Activated CD4-positive, alpha-beta T cell treated with anti-CD3 and anti-CD28 coated beads, Interleukin-2, amount 50 U/mL, for 24 hours (primary cell): ENCODE measurements at places on chromosomes 7 and 10.

GRCh38 chr10:124827474-124827873, 25.9 kb downstream of the ABRAXAS2 start:
- no peak for DNase-seq

- DNase-seq, result peak; percentile 7
These were observed 3.6 kb downstream of the ZSCAN21 start for GRCh38 chr7:100053215-100053614.

DNA sequence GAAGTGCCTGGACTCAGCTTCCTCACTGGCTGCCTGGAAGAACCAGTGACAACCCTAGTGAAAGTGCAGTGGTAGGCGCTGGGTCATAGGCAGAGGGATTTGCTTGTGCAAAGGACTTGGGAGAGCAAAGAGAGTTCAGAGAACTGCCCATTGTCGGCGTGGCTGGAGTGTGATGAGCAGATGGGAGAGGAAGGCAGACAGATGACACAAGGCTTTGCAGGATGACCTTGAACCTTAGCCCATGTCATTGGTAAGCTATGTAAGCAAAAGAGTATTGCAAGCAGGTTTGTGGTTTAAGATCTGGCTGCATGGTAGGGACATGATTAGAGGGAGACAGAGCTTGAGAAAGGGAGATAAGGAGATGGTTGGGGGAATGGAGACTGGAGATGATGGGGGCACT, 35.3 kb upstream of the NOBOX start:
- no peak for DNase-seq

GRCh38 chr7:35718047-35718446, 23.1 kb upstream of the HERPUD2 start:
- no peak for DNase-seq

DNA sequence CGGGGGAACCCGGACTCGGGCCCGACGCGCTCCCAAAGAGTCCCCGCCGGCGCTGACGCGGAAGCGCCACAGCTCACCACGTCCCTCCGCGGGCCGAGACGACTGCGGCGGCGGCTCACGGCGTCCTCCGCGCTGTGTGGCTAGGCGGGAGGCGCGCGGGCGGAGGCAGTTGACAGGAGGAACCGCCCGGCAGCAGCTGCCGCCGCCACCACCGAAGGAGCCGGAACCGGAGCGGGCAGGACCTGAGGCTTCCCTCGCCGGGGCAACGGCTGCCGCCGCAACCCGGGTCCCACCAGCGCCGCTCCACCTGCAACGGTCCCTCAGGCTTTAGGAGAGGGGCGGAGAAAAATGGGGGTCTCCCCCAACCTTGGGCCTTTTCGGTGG, 334 bp downstream of the ZNF800 start:
- DNase-seq, result no peak

- DNase-seq, result no peak
These were observed 146.1 kb upstream of the TMEM196 start for GRCh38 chr7:19919261-19920095.

DNA sequence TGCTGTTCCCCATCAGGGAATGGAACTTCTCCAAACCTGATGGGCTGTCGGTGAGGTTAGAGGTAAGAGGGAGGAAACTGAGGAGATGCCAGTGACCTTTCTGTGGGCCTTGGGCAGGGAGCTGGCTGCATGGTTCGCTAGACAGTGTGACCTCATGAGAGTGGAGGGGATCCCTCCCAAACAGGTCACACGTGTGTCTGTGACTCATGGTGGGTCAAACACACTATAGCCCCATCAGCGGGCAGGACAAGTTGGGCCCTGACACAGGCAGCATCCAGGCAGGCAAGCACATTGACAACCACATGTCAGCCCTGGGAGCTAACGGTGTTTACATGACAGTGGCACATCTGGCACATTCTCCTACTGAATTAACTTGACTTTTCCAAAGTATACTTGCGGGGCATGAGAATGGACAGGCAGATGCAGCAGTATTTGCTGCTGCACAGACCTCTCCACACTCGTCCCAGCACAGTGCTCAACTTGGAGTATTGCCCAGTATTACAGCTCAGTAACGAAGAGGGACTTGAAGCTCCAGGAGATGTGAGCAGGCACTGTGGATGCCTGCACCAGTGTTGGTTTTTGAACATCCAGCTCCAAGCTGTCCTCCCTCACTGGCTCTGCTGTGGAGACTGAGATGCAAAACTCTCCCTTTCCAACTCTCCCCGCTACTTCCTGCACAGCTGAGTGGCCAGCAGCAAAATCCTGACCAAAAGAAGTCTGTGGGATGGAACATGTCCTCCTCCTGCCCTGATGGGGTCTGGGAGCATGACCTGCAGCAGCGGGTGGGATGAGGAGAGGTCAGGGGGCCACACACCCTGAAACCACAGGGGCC, 199.6 kb downstream of the WDR37 start:
- DNase-seq, result no peak

- no peak for DNase-seq
These were observed 20.9 kb upstream of the NFE2L3 start for GRCh38 chr7:26131056-26131589.

DNA sequence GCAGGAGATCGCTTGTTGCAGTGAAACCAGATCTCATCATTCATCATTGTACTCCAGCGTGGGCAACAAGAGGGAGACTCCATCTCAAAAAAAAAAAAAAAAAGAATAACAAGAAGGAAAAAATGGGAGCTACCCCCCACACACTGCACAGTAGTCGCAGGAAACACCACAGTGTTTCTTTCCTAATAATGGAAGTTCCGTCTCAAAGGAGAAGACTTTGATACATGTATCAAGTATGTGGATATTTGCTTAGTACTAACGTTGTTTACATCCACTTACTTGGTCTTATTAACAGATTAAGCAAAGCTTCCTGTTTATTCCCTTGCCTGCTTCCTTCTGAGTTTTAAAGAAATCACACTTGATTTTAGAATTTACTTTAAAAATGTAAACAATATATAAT, 22.2 kb downstream of the YAE1 start:
- DNase-seq, result no peak

DNA sequence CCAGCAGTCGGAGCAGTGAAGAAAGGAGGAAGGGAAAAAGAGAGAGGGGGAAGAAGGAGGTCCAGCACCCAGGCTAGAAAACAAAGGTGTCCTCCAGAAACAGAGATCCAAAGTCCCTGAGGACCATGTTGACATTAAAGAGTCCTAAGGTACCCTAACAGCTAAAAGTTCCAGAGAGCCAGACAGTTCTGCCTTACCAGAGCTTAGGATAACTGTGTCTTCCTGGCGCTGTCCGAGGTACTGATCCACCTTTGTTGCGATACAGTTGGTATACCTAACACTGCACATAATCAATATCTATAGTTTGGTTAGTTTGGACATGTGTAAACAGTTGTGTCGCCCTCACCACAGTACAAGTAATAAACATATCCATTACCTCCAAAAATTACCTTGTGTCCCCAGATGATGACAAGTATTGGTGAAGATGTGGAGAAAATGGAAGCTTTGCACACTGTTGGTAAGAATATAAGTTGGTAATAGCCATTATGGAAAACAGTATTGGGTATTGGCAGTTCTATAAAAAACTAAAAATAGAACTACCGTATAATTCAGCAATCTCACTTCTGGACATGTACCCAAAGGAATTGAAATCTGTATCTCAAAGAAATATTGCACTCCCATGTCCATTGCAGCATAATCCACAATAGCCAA, 59.8 kb downstream of the GRID1 start:
- DNase-seq, result no peak

GRCh38 chr7:128833148-128833945, 3.1 kb downstream of the FLNC start:
- DNase-seq, result no peak

GRCh38 chr10:132910186-132910880, 32.0 kb downstream of the CFAP46 start:
- no peak for DNase-seq

DNA sequence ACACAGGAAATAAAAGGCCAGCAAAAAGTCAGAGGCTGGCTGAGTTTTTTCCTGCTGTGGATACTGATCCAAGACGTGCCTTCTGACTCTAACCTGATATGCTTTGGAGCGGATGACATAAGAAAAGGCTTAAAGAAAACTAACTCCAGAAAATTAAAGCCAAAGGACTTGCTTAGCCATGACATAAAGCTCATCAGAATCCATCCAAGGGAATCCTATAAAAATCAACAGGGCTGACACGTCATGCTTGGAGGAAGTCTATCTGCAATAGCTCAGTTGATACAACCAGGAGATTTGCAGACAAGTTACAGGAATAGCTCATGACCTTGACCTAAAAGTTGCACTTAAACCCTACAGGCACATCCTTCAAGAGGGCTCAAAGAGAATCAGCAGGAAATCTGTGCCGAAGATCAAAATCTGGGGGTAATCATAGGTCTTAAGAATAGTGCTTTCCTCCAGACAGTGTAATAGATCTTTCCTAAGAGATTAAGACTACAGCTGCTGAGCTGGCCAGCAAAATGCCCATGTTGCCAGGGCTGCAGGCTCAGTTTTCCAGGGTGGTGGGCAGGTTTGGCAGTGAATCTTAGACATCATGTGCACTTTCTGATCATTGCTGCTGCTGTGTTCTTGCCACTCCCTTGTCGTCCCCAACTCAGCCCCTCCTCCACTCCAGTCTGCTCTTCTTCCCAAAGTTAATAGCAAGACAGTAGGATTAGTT, 111.5 kb upstream of the SVIL start:
- DNase-seq, result no peak
